ENCODE measurements at places on chromosomes 5 and 9.

GRCh38 chr5:11420969-11421368 is 483.3 kb downstream of the CTNND2 start:
- no peak for DNase-seq

- DNase-seq = no peak
Observed at GRCh38 chr9:94757158-94757557, 30.7 kb downstream of the AOPEP start.

DNA sequence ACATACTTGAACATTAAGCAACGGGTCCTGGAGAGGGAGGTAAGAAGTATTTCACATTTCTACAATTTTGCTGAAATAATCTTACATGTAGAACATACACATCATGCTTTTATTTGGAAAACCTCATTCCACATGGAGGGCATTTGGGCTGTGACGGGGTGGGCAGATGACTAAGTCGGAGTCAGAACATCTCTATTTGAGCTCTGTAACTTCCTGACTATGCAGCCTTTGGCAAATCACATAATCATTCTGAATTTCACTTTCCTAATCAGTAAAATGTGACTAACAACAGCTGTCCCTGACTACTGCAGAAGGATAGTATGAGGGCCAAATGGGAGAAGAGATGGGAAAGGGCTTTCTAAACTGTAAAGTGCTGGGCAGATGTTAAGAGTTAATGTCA is 17.1 kb upstream of the IL6ST start:
- DNase-seq = no peak

DNA sequence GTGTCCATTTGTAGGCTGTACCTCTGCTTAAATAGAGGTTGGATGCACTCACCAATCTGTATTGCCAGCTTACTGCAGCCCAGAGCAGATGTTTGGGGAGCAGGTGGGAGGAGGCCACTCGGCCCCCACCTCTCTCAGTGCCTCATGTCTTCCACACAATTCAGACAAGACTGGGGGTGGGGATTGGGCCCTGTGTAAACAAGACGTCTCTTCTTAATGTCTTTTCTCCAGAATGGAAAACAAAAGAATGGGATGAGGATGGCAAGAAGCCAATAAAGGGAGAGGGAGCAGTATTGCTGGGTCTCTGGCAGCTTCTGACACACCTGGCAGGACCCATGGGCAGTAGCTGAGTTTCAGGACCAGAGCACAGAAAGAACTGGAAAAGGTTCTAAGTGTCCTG is 64.9 kb downstream of the SIL1 start:
- no peak for DNase-seq

GRCh38 chr5:142109331-142110045 is 909 bp downstream of the NDFIP1 start:
- DNase-seq = peak; percentile 25

GRCh38 chr9:130451509-130452388 is 7.0 kb downstream of the ASS1 start:
- peak; percentile 68 for DNase-seq

- no peak for DNase-seq
Observed at GRCh38 chr9:77935974-77936373, 95.6 kb downstream of the GNAQ start.

- no peak for DNase-seq
Observed at GRCh38 chr9:99361817-99362216, 139.7 kb downstream of the SEC61B start.

- no peak for DNase-seq
Observed at GRCh38 chr9:130912932-130913598, 16.5 kb upstream of the QRFP start.

- DNase-seq = no peak
Observed at GRCh38 chr9:95157481-95158151, 159.9 kb downstream of the FANCC start.

GRCh38 chr5:159712672-159713071 is 203.6 kb upstream of the ADRA1B start:
- no peak for DNase-seq

- no peak for DNase-seq
Observed at GRCh38 chr9:100126423-100126822, 27.4 kb downstream of the INVS start.

GRCh38 chr5:77066184-77066583 is 20.9 kb downstream of the ZBED3 start:
- no peak for DNase-seq

- DNase-seq = no peak
Observed at GRCh38 chr5:110618941-110619340, 107.5 kb downstream of the TMEM232 start.

- no peak for DNase-seq
Observed at GRCh38 chr5:72070529-72070928, 36.7 kb upstream of the MAP1B start.

- no peak for DNase-seq
Observed at GRCh38 chr5:147406636-147407035, 103.2 kb downstream of the DPYSL3 start.

DNA sequence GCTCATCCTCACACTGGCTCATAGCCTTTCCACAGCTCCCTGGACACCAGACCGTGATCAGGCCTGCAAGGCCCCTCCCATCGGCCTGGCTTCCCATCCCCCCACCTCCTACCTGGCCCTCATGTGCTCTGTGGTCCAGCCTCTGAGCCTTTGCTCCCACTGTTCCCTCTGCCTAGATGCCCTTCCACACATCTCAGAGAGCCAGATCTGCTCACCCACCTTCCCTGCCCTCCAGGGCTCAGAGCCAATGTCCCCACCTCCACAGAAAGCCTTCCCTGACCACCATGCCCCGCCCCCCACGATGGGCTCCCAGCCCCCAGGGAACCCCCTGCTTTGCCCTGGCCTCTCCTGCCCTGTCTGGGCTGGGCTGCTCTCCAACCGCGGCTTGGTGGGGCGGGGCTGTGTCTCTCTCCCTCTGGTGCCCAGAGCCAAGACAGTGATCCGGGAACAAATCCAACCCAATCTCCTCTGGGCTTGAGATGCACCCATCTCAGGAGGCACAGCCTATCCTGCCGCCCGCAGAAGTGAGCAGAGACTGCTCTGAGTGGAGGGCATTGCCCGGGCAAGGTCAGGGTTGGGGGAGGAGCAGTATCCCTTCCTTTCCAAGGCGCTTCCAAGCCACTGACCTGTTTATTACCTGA is 1.6 kb downstream of the NINJ1 start:
- no peak for DNase-seq

DNA sequence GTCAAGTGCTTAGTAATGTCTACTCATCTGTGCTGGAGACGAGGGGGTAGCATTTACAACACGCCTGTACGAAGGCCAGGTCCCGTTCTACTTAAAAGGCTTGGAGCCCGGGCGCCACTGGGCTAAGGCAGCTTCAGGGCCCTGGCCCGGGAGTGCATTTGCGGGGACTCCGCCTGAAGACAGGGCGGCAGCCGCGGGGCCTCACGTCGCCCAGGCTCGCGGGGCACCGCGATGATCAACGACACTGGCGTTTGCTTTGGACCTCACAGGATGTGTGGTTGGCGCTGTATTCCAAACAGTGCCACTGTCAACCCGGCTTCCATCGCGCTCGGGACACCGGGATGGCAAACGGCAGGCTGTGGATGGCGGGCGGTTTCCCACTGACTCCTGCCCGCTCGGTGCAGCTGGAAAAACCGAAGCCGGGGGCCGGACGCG is 1.1 kb upstream of the TENT4A start:
- peak; percentile 78 for DNase-seq

DNA sequence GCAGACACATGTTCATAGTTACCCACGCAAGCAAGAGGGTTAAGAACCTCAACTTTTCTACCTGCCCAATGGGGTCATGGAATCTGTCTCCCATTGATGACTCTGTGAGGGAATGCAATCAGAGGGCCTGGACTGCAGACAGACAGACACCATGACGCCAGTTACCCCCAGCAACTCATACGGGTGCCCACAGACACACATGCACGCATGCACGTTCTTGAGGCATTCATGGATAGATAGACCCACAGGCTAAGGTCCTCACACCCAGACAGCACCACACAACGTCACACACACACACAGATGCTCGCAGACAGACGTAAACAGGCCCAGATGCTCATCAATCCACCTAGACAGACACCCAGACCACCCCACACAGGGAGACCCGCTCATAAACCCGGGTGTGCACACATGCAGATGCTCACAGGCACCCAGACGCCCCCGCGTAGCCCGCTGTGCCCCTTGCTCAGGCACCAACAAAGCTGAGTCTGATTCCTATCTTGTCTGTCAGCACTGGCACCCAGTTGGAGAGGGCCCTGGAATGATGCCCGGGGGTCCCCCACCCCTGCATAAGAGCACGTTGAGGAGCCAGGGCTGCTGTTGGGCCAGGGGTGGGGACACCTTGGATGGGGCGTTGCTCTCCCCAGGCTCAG is 23.6 kb downstream of the LHX2 start:
- no peak for DNase-seq

- DNase-seq = no peak
Observed at GRCh38 chr9:74979844-74980243, 27.1 kb upstream of the C9orf40 start.

GRCh38 chr9:29126783-29127182 is 1553.5 kb upstream of the C9orf72 start:
- DNase-seq = no peak

- DNase-seq = no peak
Observed at GRCh38 chr5:66074901-66075300, 69.2 kb upstream of the SREK1 start.

DNA sequence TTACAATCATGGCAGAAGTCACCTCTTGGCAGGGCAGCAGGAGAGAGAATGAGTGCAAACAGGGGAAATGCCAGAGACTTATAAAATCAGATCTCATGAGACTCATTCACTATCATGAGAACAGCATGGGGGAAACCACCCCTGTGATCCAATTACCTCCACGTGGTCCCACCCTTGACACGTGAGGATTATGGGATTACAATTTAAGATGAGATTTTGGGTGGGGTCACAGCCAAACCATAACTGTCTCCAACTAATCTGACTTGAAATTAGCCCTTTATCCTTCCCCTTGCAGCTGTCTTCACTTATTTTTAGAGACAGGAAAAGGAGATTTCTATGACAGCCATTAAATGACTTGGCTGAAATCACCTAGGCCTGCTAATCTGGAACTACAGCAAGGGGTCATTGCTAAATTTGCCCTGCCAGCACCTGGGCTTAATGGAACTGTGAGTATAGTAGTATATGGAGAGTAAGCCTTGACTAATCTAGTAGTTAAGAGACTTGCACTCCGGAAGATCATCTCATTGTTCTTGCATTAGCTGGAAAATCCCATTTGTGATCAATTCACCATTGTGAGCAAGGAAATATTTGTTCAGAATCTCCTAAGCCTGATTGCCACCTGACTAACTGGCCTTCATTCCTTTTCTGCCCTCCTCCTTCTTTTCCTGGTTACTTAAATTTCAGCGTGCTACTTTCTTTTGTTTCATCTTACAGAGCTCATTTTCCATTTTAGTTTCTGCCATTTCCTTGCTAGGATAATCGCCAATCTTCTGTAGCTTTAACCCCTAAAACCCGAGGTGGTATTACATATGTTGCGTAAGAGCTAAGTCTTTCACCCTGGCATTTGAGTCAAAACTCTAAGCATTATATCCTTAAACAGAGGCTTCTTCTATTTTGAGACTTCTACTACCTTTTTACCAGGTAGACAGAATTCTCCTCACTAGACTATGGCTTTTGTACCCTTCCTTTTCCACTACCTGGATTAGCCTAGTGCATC is 65.3 kb upstream of the RUSC2 start:
- no peak for DNase-seq

DNA sequence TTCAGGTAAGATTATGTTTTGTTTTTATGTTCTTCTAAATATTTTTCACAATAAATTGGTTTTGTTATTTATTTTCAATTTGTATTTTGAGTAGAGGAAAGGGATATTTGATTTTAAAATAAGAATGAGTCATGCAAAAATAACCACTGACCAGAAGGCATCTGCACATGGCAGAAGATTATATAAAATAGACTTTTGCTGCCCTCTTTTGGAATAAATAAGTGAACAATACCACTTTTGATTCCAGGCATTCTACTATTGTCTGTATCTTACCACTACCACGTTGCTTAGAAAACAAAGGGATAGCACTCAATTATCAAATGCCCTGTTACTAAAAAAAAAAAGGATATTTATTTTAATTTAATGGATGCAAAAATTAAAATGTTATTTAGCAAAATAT is 227.3 kb upstream of the ITGA1 start:
- DNase-seq = peak; percentile 27

GRCh38 chr5:157511651-157512644 is 51.9 kb downstream of the NIPAL4 start:
- DNase-seq = peak; percentile 84

- DNase-seq = no peak
Observed at GRCh38 chr9:6538666-6539071, 106.9 kb downstream of the GLDC start.

GRCh38 chr5:79418276-79418675 is 95.7 kb downstream of the HOMER1 start:
- no peak for DNase-seq

GRCh38 chr5:97165726-97166125 is 17.3 kb downstream of the RIOK2 start:
- peak; percentile 83 for DNase-seq

DNA sequence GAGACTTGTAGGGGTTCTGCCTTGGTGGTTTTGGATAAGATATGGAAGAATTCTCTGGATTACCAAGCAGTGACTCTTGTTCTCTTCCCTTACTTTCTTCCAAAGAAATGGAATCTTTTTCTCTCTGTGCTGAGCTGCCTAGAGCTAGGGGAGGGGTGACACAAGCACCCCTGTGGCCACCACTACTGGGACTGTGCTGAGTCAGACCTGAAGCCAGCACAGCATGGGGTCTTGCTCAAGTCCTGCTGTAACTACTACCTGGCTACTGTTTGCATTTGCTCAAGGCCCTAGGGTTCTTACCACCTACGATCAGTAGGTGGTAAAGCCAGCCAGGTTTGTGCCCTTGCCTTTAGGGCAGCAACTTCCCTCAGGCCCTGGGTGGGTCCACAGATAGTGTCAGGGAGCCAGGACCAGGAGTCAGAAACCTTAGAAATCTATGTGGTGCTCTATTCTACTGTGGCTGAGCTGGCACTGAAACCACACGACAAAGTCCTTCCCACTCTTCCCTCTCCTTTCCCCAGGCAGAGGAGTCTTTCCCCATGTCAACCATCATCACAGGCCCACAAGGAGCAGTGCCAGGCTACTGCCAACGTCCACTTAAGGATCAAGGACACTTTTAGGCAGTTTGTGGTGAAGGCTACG is 53.8 kb downstream of the SREK1 start:
- no peak for DNase-seq

DNA sequence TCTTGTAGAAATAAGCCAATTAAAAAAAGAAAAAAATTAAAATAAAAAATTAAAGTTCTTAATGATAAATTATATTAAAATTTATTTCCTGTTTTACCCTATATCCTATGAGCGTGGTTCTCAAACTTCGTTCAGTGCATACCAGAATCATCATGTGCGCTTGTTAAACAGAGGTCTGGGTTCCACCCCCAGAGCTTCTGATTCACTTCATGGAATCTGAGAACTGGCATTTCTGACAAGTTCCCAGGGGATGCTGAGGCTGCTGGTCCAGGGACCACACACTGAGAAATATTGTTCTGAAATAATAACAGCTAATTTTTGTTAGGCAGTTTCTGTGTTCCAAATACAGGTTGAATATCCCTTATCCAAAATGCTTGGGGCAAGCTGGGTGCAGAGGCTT is 79.3 kb downstream of the TMC1 start:
- no peak for DNase-seq
